ENCODE measurements at places on chromosomes 12 and 14.

GRCh38 chr14:86626530-86626929 lies 1096.6 kb downstream of the FLRT2 start:
- no peak for DNase-seq

- no peak for DNase-seq
These were observed 10.0 kb downstream of the TUBA1B start for GRCh38 chr12:49121047-49121696.

DNA sequence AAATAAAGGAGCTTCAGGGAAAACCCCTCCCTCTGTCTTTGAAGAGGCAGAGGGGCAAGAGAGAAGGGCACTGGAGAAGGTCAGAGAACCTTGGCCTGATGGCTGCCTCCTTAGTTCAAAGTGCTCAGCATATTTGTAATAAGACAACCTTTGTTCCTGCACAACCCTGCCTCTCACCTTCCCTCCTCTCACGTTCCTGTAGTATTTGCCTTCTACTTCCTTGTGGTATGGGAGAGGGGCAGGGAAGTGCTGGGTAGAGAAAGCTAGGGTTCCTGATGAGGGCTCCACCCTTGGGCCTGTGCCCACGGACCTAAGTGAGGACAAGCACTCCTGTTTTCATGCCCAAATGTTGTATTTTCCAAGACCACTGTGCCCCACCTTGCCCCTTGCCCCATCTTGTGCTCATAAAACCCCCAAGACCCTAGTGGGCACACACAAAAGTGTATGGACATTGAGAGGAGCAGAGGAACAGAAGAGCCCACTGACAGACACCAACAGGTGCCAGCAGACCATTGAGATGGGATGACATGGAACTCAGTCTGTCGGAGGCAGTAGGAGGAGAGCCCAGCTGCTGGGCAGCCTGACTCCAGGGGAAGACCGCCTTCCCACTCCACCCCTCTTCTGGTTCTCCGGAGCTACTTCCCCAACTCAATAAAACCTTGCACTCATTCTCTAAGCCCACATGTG lies 261.5 kb upstream of the CCDC196 start:
- DNase-seq = no peak

- no peak for DNase-seq
These were observed 105.3 kb downstream of the GRIP1 start for GRCh38 chr12:66573605-66574004.

DNA sequence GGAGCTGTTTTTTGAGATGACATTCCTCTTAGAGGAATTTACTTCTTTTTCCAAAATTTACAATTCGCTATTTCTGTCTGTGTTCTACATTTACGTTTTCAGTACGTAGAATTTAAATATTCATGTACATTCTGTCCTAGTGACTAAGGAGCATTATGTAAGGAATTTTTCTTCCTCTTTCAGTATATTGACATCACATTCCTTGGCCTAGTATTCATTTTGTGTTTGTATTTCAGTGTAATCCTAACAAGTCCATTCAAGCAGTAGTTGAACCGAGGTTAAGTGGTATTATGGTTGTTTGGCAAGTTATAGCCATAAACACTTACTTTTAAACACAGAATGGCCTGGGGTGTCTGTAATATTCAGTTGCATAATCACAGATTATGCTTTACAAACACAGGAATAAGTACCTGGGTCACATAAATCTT lies 465.2 kb downstream of the PCNX1 start:
- DNase-seq = no peak

DNA sequence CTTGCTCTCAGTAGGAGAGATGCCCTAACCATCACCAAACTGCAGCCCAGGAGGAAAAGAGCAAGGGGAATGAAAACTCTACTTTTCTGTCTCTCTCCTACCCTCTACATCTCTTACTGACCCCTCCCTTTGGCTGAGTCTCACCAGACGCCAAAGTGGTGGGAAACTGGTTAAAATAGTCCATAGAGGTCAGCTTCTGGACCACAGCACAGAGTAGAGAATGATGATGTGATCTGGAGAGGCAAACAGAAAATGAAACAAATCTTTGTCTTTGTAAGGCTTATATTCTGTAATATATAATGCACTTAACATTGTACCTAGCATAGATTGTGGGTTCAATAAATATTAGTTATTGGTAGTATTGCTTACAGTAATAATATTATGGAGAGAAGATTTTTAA lies 81.0 kb upstream of the GARIN2 start:
- no peak for DNase-seq

- DNase-seq = no peak
These were observed 300.5 kb downstream of the CACNA1C start for GRCh38 chr12:2353281-2353680.

- peak; percentile 23 for DNase-seq
These were observed 925 bp downstream of the DICER1 start for GRCh38 chr14:95156161-95157047.

- no peak for DNase-seq
These were observed 275.9 kb downstream of the TMEM132C start for GRCh38 chr12:128542844-128543243.

- no peak for DNase-seq
These were observed 80.0 kb downstream of the METTL25 start for GRCh38 chr12:82438356-82438755.

GRCh38 chr12:24661657-24662096 lies 287.2 kb downstream of the BCAT1 start:
- DNase-seq = no peak

GRCh38 chr12:101277443-101277842 lies 2.5 kb upstream of the UTP20 start:
- DNase-seq = no peak

GRCh38 chr14:59132796-59133494 lies 55.5 kb upstream of the DAAM1 start:
- no peak for DNase-seq

- no peak for DNase-seq
These were observed 3.6 kb downstream of the KRT83 start for GRCh38 chr12:52317468-52318052.

- DNase-seq = no peak
These were observed 9.9 kb upstream of the DIABLO start for GRCh38 chr12:122235741-122236140.

DNA sequence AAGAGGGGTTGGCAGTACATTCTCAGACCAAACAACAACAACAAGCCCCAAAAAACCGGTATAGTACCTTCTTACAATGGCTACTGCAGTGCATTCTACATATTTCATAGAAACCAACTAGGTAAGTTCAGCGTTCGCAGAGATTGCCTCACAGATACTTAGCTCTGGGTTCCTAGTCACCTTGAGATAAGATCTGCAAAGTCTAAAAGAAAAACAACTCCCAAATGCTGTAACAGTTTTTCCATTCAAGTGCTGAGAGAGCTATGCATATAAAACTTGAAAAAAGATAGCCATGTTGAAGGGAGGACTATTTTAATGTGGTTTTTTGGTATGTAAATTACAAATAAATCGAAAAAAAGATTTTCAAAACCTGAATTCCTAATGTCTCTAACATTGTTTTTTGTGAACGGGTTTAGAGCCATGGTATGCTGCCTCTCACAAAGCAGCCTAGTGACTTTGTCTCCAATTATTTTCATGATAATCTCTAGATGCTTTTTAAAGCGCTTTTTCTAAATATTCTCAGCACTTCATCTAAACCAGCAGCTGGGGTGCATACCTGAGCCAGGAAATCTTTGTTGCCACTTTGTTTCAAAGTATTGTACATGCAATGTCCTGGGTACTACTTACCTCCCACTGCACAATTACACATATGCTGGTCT lies 56.6 kb upstream of the CRACR2A start:
- DNase-seq = no peak

GRCh38 chr12:122867691-122868461 lies 28.0 kb downstream of the VPS37B start:
- DNase-seq = no peak

DNA sequence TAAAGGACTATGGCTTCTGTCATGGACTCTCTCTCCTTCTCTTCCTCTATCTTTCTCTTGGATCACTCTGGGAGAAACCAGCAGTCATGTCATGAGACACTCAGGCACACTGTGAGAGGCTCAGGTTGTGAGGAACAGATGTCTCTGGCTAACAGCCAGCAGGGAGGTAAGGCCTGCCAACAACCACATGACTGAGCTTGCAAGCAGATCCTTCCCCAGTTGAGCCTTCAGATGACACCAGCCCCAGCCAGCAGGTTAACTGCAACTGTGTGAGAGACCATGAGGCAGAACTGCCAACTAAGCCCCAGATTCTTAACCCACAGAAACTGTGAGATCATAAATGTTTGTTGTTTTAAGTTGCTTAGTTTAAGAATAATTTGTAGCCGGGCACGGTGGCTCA lies 90.6 kb downstream of the VCPKMT start:
- DNase-seq = peak; percentile 7

DNA sequence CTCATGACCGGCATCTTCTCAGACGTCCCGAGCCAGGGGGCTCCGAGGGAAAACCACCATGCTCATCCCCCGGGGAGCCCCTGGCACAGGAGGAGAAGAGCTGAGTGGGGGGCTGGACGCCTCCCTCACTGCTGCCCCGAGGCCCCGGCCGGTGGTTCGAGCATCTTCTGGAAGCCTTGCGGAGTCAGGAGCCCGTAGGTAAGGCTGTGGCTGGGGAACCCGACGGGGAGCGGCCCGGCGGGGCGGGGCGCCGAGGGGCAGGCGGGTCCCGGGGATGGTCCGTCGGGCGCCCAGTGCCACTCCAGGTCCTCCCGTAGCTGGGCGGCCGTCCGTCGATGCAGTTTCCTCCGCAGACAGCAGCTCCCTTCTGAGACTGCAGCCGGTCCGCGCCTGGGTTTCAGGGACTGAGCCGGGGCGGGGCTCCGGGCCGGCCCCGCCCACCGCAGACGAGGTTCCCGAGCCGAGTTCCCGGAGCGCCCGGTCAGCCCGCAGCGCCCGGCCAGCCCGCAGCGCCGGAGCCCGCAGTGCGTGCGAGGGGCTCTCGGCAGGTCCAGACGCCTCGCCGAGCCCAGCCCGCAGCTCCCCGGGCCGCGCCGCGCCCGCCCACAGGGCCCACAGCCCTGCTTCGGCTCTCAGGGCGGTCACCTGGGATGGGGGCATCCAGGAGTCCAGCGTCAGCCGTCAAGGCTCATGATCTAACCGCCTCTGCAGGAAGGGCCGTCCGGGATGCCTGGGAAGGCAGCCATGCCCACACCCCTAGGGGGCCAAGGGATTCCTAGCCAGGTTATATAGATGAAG lies at the start of gene PGF:
TSS of gene PGF (minus strand) at position 369 of the 798 bp plus-strand sequence. CDS start at position 14, 355 bp downstream.
- no peak for DNase-seq

DNA sequence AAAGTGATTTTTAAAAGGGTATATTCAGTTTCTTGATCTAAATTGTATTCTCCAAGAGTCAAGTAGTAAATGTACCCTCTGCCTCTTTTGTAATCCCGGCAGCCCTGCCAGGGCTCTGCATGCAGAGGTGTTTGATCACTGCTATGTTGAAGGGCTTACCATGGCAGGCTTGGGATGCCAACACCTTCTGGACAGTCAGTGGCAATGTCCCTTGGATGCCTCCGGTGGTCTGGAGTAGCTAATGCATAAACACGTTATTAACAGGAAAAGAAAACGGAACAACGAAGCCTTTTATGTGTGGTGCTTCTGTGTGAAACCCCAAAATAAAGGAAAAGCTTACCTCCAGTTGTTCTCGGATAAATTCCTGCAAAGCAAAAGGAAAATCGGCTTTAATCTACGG lies 19.9 kb downstream of the EIF2B2 start:
- no peak for DNase-seq

GRCh38 chr12:112112409-112113133 lies 4.0 kb upstream of the NAA25 start:
- DNase-seq = no peak

- no peak for DNase-seq
These were observed 138.7 kb downstream of the PRKCH start for GRCh38 chr14:61460063-61460462.

DNA sequence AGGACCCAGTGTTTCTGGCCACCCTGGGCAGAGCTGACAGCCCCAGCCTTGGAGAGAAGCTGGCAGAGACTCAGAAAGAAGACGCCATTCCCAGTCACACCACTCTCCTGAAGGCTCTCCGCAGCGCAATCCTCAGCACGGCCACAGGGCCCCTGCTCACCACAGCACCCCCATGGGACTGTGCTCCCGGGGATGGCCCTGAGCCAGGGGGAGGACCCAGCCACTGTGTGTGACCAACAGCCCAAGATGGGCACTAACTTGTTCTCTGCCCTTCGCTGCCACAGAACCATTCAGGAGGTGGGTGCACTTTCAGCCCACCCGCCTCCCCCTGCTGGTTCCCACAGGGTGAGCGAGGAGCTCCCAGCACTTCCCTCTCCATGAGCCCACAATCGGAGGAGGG lies 57.1 kb downstream of the CCNK start:
- DNase-seq = no peak

DNA sequence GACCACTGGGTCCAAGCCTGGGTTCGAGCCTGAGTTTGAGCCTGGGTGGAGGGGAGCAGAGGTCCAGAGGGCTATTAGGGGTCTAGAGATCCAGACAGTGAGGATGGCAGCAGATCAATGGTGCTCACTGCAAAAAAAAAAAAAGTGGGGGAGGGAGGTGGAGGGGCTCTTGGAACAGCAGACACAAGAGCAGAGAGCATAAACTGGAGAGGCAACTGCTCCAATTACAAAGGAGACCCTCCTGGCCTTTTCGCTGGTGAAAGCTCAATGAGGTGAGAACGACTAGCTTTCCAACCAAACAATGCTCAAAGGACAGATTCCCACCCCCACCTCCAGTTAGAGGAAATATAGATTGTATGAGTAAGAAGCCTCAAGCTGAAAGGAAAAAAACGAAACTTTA lies 124.2 kb upstream of the TSPAN8 start:
- DNase-seq = no peak

GRCh38 chr12:57092529-57092862 lies 3.6 kb downstream of the NAB2 start:
- no peak for DNase-seq

- no peak for DNase-seq
These were observed 91.0 kb downstream of the VRK1 start for GRCh38 chr14:96888158-96888557.

DNA sequence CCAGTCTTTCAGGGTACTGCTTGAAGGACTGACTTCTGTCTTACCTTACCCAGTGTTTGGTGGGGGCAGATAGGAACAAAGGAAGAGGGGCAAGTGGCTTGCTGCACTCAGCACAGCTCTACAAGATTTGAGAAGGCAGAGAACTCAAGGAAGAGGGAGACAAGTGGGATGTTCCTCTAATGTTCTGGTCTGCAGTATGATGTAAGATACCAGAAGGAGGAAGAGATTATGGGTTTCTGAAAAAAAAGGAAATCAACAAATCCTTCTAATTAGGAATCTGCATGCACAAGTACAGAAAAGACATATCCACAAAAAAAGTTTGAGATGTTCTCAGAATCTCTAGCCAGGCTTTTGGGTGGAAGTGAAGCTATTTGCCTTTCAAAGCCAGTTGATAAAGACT lies 37.1 kb downstream of the USP15 start:
- no peak for DNase-seq
